CD4-positive, alpha-beta T cell treated with Interleukin-15 for 4 hours (primary cell): ENCODE measurements at places on chromosomes 5 and 9.

- no peak for DNase-seq
Observed at GRCh38 chr5:15763754-15764153, 263.8 kb downstream of the FBXL7 start.

DNA sequence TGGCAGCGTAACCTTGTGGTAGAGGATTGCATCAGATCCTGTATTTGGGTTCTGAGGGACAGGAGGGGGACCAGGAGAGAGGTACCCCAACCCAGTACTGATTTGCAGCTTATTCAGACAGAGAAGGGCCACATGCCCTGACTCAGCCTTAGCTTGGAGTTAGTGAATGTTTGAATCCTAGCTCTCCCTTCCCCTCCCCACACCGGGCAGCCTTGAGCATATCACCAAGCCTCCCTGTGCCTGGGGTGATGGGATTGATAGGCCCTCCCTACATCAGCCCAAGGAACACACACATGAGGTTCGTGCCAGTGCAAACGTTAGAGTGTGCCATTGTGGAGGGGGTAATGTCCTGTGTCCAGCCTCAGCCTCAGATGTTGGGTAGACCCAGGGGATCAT is 71.9 kb downstream of the AMBP start:
- DNase-seq, result no peak

DNA sequence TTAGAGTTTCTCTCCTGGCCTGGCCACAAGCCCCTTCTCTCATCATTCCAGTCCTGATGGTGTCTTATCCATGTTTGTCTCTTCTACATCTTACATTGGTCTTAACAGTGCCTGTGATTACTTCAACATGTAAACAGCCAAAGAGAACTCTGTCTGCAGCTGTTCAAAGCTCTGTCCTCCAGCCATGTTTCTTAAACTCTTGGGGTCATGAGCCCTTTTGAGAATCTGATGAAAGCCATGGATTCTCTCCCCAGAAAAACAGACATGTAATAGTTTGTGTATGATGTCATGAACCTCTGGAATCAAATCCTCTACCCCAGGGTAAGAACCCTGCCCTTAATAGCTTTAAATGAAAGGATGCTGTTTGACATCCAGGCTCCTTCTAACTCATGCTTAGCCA is 30.1 kb downstream of the MAMDC2 start:
- DNase-seq, result no peak

- DNase-seq, result no peak
Observed at GRCh38 chr5:1247811-1248210, 22.6 kb downstream of the SLC6A18 start.

- DNase-seq, result peak; percentile 50
Observed at GRCh38 chr9:110058304-110058953, 149.5 kb downstream of the C9orf152 start.

DNA sequence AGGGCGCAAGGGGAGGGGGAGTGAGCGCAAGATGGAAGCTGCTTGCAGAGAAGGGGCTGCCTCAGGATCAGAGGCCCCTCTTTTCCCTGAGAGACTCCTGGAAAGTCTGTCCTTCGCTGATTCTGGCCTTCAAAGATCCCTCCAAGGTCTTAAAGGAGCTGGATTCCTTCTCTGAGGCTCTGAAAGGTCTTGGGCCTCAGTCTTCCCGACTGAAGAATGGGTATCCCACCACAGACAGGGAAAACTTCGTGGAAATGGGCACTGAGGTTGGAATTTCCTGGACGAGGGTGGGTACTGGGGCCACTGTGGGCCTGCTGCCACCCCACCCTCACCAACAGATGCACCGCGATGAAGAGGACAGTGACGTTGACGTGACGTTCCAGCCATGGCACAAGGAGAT is 3.1 kb downstream of the PTRH1 start:
- DNase-seq, result no peak
